ENCODE measurements at places on chromosomes 3 and 15.

GRCh38 chr3:188941103-188941502 is 230.7 kb upstream of the TPRG1 start:
- DNase-seq: peak; percentile 35

DNA sequence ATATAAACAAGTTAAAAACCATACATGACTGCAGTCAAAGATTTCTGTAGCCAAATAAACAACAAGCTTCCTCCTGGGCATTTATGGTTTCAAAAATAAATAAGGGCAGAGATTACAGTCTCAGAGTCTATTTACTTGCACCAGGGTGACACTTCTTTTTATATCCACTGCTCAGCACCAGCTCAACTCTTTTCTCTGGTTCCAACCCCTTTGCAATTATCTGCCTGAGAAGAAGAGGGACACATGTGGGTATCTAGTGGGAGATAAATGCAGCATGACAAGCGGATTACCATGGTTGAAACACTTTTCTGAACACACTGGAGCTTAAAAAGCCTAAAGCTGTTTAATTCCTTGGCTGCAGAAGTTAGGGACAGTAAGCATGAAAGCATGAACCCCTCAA is 311.5 kb downstream of the CNTN3 start:
- no peak for DNase-seq

GRCh38 chr3:126499401-126499800 is 18.2 kb downstream of the UROC1 start:
- DNase-seq: no peak

GRCh38 chr3:184117636-184118035 is 17.5 kb upstream of the EIF2B5 start:
- DNase-seq: peak; percentile 23

DNA sequence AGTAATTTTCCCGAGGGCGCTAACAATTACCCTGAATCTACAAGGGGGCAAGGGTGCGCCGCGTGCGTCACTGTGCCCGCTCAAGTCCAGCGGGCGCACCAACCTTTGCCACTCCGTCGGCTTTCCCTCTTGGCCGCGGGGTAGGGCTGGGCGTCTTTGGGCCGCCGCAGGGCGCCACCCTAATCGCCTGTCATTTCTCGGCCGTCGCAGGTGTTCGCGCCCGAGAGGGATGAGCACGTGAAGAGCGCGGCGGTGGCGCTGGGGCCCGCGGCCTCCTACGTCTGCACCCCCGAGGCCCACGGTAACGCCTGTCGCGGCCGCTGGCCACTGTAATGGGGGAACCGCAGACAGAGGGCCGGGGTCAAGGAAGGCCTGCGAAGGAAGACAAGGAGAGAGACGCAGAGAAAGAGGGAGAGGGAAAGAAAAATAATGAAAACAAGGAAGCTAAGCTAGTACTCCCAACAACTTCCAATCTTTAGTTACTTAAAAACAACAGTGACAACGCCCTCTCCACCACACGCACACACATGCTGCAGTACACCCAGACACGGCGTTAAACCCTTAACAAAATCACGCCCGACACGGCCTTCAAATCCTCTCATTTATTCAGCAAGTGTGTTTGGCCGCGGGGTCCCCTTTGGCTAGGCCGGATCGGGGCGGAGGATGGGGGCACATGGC is 3.8 kb downstream of the SKOR1 start:
- DNase-seq: no peak

GRCh38 chr15:56242576-56243162 is 1.0 kb downstream of the RFX7 start:
- DNase-seq: no peak

DNA sequence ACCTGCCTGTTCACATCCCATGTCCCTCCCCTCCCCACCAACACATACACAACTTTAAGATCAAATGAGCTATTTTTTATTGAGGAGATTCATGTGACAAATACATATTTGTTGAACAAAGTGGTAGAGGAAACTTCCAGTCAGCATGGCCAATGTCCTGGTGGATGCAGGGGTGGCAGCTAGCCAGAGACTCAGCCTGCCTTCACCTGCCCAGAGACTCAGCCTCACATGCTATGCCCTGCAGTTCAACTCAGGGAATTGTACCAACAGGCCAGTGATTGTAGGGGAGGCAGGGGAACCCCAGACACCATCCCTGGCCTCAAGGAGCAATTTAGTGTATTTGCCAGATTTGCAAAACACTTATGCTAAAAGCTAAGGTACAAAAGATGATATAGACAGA is 136.6 kb downstream of the OPA1 start:
- no peak for DNase-seq

DNA sequence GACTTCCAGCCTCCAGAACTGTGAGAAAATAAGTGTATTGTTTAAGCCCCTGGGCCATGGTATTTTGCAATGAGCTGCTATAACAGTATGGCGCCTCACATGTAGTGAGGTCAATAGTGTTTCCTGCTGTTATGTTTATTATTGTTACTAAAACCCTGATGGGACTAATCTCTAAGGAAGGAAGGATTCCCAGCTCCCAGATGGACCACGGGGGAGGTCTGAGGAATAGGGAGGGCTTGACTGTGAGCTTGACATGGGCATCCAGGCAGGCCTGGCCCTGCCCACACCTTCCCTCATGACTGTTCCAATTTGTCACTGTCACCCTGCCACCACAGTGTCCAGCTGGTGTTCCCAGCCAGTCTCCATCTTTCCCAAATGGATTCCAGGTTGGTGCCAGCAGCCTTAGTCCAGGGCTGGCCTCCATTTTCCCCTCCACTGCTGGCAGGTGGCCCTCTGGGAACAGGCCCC is 14.5 kb upstream of the SLC41A3 start:
- no peak for DNase-seq

GRCh38 chr3:194928227-194928626 is 242.5 kb downstream of the FAM43A start:
- no peak for DNase-seq

GRCh38 chr3:185727873-185728272 is 97.0 kb downstream of the IGF2BP2 start:
- no peak for DNase-seq

- DNase-seq: no peak
These were observed 4.4 kb upstream of the CHAC1 start for GRCh38 chr15:40948706-40949473.

- no peak for DNase-seq
These were observed 172.8 kb downstream of the KCNMB2 start for GRCh38 chr3:178709051-178709450.

DNA sequence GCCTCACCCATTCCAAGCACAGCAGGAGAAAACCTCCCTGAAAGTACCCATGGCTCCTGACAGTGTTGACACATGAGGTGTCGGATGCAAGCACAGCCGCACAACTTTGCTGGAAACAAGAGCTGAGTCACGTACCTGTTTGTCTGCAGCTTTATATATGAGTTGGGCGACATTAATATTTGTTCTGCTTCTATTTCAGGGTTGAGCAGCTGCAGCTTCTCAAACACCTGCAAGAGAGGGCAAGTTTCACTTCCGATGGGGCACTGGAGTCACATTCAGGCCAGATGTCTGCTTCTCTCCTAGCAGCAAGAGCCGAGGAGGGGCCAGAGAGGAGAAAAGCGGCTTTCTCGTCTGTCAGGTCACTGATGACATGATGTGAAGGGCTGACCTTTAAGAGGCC is 88.0 kb downstream of the NUP210 start:
- DNase-seq: no peak

DNA sequence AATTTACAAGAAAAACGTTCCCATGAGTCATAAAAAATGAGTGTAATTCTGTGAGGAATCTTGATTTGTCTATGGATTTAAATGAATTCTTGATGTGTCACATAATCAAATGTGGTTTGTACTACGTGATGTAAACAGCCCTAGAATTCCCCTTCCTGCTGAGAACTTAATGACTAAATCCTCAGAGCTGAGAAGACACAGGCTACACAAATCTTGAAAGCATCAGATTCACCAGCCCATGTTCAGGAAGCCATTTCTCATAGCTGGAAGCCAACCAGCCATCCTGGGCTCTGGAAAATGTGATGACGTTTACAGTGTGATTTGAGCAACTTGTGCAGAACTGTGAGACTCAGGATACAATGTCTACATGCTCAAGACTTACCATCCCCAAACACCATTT is 193.7 kb upstream of the MME start:
- DNase-seq: no peak

GRCh38 chr15:42549741-42550392 is 1.2 kb downstream of the HAUS2 start:
- peak; percentile 39 for DNase-seq

DNA sequence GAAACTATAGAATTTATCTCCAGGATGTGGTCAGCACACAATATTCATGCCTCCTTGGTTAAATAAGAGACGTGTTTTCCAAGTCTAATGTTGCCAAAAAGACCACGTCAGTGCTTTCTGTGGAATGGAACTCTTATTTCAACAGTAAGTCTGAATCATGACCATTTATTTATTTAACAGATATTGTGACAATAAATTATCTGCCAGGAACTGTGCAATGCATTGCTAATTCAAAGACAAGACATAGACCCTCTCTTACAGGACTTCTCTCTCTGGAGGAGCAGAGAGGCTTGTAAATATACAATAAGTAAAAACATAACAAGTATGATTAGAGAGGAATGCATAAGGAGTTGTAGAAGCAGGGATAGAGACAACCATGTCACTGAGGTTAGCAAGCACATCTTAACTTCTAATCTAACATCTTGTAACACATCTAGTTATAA is 227.5 kb downstream of the DTWD1 start:
- DNase-seq: no peak

DNA sequence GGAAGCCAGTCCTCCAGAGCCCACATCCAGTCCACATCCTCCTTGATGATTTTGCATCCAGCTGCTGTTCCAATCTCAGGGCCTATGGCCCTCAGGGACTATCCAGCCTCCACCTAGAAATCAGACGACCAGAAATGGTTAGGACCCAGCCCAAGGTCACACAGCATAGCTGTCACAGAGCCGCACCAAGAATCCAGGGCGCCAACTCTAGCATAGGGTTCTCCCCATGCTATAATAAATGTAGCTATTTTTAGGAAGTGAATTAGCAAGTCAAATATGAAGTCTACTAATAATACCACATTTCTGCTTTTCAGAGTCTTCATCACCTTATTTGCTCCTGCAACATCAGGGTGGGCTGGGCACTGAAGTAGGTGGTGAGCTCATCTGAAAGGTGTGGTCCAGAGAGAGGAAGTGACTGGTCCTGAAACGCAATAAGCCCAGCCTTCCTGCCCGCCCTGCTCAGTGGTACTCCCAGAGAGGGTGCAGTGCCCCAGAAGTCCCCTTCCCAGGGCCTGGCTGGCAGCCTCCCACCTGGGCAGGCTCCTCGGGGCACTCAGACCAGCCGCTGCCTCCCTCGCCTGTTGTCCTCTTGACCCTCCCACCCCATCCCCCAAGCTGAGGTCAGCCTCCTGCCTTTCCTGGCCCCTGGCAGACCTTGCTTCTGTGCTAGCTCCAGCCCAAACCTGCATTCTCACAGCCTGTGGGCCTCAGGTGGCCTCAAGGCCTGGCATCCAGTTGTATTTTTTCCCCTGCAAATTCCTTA is 17.6 kb upstream of the CYP11A1 start:
- peak; percentile 97 for DNase-seq

GRCh38 chr3:101133652-101134051 is 140.4 kb upstream of the ABI3BP start:
- peak; percentile 2 for DNase-seq

DNA sequence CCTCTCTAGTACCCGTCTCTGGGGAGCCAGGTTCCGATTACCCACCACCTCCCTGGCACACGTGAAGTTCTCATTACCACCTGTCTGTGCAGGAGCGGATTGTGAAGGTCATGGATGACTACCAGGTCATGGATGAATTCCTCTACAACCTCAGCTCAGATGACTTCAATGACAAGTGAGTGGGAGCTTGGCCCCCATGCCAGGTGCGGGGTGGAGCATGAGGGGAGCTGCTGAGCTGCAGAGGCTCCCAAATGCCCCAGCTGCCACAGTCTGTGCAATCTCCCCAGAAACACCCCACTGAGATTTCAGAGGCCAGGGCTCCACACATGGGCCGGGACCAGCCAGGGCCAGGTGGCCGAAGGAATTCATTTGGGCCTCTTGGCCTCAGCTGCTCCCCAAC is 34.3 kb downstream of the DNAH1 start:
- no peak for DNase-seq

DNA sequence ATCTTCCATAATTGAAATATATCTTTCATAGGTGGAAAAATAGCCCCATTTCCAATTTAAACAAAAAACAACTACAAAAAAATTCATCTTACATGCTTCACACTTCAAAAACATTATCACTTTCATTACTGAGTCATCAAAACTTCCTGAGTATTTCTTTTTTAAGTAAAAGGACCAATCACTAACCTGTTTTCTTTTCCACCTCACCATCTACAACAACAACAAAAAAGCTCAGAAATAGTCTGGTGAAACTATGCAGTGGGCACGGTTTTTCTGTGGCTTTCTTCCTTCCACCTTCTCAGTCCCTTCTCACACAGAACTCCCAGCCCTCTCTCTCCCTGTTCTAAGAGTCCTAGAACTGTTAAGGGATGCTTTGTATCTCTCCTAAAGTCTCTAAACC is 20.3 kb upstream of the TNIK start:
- no peak for DNase-seq

- no peak for DNase-seq
These were observed 66.5 kb upstream of the SNTN start for GRCh38 chr3:63585927-63586326.

GRCh38 chr3:194374935-194375334 is 5.4 kb upstream of the LRRC15 start:
- no peak for DNase-seq

DNA sequence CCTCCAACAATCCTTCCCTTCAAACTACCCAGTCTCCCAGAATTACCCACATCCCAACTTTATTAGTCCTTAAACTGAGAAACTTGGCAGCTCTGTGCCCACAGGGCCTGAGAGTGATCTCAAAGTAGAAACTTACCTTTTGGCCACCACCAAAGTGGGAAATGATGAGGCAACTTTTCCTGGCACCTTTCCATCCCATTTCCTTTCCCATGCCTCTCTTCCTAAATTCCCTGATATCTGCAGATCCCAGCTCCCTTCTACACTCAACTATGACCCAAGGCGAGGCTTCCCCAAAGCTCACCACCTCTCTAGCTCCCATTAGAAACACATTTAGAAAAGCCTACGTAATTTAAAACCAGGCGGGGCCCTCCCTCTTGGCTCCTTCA is 271.9 kb downstream of the FOXP1 start:
- DNase-seq: no peak

DNA sequence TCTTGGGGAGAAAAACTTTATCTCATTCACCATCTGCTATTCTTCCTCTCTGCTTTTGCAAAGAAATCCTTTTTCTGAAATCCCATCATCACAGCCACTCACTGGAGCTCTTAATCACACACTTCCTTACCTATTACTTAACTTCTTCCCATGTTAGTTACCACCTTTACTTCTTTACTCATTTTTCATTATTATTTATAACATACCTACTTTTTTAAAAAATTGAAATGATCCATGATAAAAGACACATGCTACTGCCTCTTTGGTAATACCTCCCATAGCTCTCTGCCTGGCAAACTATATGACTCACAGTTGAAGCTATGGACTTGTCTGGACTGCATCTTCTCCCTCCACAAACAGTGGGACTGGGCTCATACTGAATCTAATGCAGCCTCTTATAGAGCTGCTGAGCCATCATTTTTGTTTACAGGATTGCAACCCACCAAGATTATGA is 150.3 kb downstream of the TNIK start:
- peak; percentile 36 for DNase-seq

- DNase-seq: peak; percentile 86
These were observed 2.2 kb downstream of the IGF1R start for GRCh38 chr15:98650417-98651035.

- DNase-seq: no peak
These were observed 110.8 kb downstream of the TBC1D2B start for GRCh38 chr15:77966540-77967234.
